ENCODE measurements at places on chromosomes 12 and 14.
A peak's percentile ranks its signal among the peaks of the same experiment; 100 is the strongest.

DNA sequence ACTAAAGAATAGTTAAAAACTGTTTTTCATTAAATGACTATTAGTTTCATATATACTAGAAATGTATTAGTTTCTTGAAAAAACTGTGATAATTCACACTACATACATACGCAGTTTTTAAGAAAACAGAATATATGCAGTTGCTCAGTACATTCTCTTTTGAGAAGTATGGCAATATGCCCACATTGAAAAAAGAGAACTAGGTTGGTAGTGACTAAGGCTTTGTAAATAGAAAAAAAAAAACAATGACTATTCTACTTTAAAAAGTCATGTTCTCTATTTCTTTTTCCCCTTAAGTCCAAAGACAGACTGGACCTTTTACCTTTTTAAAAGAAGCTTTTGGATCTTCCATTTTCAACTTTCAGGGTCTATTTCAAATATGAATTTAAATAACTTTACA, 25.0 kb downstream of the SNX6 start:
- DNase-seq, result no peak

GRCh38 chr12:123094349-123095077, 56.4 kb downstream of the PITPNM2 start:
- DNase-seq, result no peak

- DNase-seq, result no peak
Observed at GRCh38 chr12:81083906-81084513, 6.1 kb downstream of the ACSS3 start.

DNA sequence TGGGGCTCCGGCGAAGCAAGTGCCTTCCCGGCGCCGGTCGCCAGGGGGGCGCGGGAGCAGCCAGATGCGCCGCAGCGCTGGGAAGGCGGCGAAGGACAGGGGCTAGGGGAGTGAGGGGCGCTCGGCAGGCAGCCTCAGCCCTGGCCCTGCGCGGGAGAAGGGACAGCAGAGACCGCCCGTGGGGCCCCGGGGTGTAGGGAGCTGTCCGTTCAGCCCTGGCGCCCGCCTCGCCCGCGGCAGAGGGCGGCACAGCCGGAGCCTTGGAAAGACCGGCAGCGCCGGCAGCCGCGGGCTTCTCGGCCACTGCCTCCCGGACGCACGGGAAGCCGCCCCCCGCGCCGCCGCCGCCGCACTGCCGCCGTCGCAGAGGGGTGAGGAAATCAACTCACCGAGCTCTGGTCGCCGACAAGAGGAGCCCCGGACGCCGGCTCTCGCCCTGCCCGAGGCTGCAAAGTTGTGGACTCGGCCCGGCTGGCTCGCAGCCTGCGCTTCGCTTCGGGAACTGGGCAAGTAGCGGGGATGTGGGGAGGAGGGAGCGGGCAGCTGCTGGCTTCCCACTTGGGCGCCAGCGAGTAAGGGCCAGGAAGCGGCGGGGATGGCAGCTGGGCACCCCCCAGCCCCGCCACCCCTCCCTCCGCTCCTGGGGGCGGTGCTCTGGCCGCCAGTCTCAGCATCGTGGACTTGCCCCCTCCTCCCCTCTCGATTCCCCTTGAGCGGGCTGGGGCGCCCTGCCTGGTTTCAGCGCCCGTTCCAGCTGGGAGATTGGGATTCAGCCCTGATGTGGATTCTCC, at the start of gene ZDHHC22:
ZDHHC22 (minus strand) TSS at position 578 of the 791 bp plus-strand sequence. CDS start 2,053 bp downstream, outside the sequence.
- peak; percentile 37 for DNase-seq

DNA sequence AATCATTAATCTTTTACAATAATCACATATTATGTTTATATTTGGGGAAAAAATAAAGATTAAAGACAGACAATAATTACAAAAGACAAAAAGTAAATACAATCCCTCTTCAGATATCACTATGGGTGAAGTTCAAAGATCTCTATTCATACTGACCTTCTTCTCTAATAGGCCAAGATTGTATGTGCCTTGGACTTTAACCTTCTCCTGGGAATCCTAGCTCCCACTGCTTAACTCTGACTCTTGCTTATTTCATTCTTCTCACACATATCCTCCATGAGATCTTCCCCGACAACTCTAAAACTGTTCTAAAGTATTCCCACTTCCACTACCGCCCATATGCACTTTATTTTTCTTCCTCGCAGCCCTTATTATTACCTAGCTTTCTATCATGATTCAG, 83.8 kb downstream of the EEA1 start:
- DNase-seq, result no peak

GRCh38 chr14:53156238-53156637, 3.1 kb upstream of the DDHD1 start:
- DNase-seq, result no peak

- DNase-seq, result no peak
Observed at GRCh38 chr14:69088586-69088985, 64.3 kb downstream of the DCAF5 start.

DNA sequence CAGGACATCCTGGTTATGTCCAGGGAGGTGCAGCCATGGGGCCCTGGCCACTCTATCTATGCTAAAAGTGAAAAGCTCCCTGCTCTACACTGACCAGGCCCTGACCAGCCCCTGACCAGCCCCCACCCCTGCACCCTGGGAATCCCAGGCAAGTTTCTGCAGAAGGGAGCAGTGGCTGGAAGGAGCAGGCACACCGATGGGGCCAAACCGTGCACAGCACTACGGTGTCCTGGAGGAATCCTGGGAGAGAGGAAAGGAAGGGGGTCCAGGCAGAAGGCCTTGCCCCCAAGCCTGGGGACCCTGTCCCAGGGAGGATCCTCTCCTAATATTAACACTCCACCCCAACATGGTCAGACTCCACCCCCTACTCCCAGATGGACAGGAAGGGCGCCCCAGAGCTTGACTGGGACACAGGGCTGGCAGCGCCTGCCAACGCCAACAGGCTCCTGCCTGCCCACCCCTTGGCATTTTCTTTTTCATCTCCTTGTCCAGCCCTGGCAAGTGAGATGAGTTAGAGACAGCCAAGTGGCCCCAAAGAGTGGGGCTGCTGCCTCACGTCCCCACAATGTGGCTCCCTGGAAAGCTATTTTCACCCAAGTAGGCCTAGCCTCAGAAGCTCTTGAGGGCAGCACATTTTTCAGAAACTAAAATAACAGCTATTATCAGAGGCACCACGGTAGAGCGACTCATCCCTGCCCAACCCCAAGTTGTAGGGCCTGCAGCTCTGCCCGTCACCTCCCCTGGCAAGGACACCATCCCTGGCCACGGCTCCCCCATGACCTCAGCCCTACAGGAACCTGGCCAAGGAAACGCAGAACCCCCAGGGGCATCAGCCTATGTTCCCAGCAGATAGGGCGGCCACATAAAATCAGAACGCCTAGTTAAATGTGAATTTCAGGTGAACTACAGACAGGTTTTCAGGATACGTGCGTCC, 82.6 kb downstream of the SCARB1 start:
- no peak for DNase-seq

All from amygdala (tissue), 56 donors.